ENCODE measurements at places on chromosomes 7 and 10. TPM values are rescaled to one million over a fixed set of nuclear protein-coding genes. Genes with fewer than 3 reads are reported as not detected.
A peak's percentile ranks its signal among the peaks of the same experiment; 100 is the strongest.

DNA sequence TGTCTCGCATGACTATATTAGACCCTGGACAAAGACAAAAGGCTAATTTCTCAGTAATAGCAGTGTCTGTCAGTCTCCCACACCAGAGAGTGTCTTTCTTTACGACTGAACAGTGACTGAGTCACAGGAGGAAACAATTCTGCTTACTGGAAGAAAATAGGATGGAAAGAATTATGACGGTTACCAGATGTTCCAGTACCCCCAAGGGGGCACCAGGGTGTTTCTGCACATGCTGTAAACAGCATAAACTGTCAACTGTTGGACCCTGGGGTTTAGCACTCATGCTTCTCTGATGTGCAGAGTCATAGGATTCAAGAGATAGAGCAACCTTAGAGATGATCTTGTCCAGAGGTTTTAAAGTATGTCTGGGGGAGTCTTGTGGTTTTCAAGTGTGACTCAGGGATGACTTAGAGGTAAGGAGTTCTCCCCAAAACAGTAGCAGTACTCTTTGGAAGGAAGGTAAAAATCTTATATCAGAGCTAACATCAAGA lies 291.7 kb downstream of the THSD7A start:
- peak; percentile 77 for DNase-seq

DNA sequence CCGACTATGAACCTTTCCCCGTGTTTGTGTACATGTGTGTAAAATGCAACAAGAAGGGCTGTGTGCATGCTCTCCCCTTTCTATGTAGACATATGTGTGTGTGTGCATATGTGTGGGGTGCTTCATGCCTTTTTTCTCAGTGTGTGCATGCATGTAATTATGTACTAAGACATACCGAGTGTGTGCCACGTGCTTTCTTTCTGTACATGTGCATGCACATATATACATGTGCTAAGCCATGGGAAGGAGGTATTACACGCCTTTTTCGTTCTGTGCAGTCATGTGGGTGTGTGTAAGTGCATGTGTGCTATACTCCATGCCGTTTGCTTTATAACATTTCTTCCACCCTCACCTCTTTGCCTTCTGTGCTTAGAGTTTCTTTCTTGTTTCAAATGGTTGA lies 544.3 kb downstream of the TNS3 start:
- DNase-seq, result no peak

DNA sequence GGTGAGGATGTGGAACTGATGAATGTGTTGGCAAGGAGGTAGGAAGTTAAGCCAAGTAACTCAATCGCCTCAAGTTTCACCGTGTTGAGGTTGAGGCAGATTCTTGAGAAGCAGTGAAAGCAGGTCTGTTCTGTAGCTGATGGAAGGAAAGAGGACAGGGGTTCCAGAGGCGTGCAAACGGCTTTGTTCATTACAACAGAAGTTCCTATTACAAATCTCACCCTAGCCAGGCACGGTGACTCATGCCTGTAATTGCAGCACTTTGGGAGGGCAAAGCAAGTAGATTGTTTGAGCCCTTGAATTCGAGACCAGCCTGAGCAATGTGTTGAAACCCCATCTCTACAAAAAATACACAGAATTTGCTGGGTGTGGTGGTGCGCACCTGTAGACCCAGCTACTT lies 36.9 kb upstream of the PTF1A start:
- no peak for DNase-seq

GRCh38 chr10:101236376-101237080 lies 7.3 kb upstream of the LBX1 start:
- DNase-seq, result no peak

GRCh38 chr10:124003871-124004662 lies 89.3 kb downstream of the CHST15 start:
- DNase-seq, result no peak

The HOXA7 gene
- 1.2 TPM for total RNA-seq

The C10orf53 gene
- not detected for total RNA-seq
